ENCODE measurements at places on chromosomes 1 and 21.

- no peak for DNase-seq
These were observed 593.4 kb upstream of the ZP4 start for GRCh38 chr1:238484121-238484520.

GRCh38 chr1:41455479-41456332 is 28.8 kb downstream of the EDN2 start:
- no peak for DNase-seq

GRCh38 chr1:201259476-201260235 is 23.6 kb upstream of the PKP1 start:
- no peak for DNase-seq

GRCh38 chr21:29366532-29366931 is 67.8 kb downstream of the BACH1 start:
- DNase-seq = no peak

GRCh38 chr1:40439247-40439646 is 11.0 kb upstream of the ZFP69B start:
- no peak for DNase-seq

DNA sequence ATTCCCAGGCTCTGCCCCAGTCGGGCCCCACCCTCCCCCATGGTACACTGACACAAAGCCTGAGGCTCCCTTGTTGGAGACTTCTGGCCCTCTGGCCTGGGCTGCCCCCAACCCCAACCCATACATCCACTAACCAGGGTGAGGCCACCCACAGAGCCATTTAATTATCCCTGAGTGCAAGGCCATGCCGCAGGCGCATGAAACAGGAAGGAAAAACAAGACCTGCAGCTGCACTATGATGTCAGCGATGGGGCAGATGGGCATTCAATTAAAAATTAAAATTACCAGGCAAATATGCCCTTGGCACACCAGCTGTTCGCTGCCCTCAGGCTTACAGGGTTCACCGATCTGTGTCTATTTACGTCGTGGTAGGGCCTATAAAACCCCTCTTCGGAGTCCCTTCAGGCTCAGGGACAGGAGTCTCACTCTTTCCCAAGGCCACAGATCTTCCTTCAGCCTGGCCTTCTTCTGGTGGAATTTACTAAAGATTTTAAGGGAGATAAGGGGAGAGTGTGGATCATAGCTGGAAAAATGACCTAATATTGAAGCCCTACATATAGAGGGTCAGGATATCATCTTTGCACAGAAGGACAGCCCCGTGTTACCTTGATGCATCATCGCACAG is 29.6 kb upstream of the RGS16 start:
- DNase-seq = no peak

Measured in activated naive CD4-positive, alpha-beta T cell (primary cell).